ENCODE measurements at places on chromosomes 12 and 14.

GRCh38 chr14:102437997-102438915, 71.3 kb downstream of the ANKRD9 start:
- peak; percentile 36 for DNase-seq

- DNase-seq: no peak
These were observed 132.1 kb downstream of the SAMD4A start for GRCh38 chr14:54698966-54699530.

DNA sequence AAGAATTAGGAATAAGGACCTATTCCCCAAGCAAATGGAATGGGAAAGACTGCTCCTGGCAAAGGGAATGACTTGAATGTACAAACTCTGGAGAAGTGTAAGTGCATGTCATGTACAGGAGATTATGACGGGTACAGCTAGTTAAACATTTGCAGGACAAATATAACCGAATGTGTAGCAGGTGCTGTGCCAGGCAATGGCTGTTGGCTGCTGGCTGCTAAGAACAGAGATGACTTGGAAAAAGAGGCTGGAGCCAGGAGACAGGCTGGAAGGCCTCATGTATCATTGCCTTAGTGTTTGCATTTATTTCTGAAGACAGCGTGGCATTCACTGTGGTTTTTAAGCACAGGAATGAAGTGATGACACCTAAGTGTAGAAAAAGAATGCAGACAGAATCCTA, 136.8 kb downstream of the TTC8 start:
- no peak for DNase-seq

DNA sequence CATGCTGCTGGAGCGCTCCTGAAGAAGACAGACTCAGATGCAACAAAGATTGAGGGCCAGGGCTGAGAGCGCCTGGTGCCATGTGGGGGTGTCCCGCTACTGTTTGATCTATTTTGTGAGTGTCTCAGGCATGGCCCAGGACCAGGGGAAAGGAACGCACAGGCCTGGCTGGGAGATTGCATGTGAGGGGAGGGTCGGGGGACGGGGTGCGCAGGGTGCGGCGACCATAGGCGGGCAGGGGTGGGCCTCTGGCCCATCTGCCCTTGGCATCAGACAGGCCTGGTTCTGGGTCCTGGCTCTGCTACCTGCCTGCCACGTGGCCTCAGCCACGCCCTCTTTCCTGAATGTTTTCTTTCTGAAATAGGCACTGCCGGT, 47.5 kb downstream of the BEGAIN start:
- DNase-seq: no peak

- DNase-seq: no peak
These were observed 50.0 kb upstream of the GPATCH2L start for GRCh38 chr14:76101391-76102379.

- no peak for DNase-seq
These were observed 475.1 kb downstream of the TRHDE start for GRCh38 chr12:72747111-72747849.

DNA sequence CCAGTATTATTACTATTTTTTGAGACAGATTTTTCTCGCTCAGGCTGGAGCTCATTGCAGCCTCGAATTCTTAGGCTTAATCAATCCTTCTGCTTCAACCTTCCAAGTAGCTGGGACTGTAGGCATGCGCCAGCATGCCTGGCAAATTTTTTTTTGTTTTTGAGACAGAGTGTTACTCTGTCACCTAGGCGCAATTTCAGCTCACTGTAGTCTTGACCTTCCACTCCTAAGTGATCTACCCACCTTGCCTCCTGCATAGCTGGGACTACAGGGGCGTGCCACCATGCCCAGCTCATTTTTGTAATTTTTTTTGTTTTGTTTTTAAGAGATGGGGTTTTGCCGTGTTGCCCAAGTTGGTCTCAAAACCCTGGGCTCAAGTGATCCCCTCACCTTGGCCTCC, 15.2 kb downstream of the ERC1 start:
- no peak for DNase-seq

GRCh38 chr12:17691369-17691768, 398.6 kb downstream of the RERGL start:
- DNase-seq: no peak

DNA sequence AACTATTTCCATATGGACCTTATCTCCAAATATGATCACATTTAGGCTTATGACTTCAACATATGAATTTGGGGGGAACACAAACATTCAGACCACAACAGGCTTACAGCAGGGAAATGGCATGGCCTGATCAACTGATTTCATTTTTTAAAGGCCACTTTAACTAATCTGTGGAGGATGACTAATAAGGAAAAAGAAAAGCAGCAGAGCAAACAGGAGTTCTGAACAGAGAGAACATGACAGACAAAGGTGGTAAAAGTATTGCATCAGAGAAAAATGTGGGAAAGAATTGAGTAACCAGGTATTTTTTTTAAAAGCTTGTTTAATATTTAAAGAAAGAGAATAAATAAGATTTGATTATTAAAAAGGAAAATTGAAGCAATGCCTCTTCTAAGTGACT, 366.1 kb upstream of the TMPO start:
- peak; percentile 18 for DNase-seq

DNA sequence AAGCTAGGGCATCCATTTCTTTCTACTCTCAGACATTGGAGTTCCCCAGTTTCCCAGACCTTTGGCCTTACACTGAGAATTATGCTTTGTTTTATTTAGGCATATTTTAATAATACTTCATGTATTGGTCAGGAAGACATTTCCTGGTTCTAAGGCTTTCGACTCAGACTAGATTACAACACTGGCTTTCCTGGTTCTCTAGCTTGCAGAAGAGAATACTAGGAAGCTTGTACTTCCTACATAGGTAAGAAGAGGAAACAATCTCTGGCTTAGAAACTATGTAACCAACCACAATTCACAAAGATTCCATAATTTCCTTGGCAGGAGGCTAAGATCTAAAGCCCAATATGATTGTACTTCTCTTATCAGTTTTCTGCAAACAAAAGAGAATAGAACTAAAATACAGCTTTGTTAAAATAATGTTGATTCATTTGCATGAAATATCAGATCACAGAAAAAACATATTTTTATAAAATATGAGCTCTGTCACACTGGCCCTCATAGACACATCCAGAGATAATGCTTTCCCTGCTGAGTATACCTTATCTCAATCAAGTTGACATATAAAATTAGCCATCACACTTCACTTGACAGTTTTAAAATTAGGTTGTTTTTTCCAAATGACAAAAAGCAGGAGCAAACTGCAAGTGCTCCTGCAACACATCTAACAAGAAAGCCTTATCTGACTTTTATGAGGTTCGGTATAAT, 30.5 kb downstream of the CLEC2D start:
- DNase-seq: no peak

DNA sequence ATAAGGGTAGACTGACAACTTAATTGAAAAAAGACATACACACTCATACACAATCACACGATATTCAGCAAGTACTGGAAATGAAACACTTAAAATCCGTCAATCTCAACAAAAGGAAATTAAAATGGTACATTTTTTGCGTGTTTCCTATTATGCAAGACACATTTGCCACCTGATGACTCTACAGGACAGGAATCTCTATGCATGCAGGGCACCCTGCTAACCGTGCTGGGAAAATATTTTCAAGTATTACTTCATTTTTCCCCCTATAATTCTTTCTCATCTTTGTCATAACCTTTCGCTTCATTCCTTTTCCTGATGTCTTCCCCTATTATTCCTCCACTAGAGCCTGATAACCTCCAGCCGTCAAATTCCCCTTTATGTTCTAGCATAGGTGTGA, 150.2 kb downstream of the TMEM132D start:
- no peak for DNase-seq

DNA sequence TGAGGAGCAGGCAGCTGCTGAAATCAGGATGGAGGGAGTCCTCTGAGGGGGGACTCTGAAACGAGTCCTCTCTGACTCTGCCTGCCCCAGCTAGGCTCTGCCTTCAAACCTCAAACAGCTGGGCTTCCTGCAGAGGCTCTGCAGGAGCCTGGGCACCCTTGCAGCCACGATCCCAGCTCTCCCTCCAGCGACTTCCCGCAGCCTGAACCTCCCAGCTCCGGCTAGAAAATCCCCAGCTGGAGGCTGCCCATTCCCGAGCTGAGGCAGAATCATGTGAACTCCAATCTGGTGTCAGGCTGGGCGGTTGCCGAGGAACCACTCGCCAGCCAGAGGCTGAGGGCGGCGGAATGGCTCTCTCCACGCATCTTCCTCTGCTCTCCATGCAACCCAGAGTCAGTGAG, at the start of gene GPR68:
Gene GPR68 (minus strand): TSS at position 204 of the 401 bp plus-strand sequence. CDS start 9,654 bp downstream, outside the sequence.
- no peak for DNase-seq

- DNase-seq: no peak
These were observed 8.5 kb downstream of the STXBP6 start for GRCh38 chr14:25041484-25041883.

- DNase-seq: no peak
These were observed 23.2 kb upstream of the LYZ start for GRCh38 chr12:69324797-69325466.

GRCh38 chr12:79932357-79932756, 2.5 kb downstream of the PPP1R12A start:
- no peak for DNase-seq

- DNase-seq: no peak
These were observed 223.3 kb downstream of the RGS6 start for GRCh38 chr14:72155379-72155993.

DNA sequence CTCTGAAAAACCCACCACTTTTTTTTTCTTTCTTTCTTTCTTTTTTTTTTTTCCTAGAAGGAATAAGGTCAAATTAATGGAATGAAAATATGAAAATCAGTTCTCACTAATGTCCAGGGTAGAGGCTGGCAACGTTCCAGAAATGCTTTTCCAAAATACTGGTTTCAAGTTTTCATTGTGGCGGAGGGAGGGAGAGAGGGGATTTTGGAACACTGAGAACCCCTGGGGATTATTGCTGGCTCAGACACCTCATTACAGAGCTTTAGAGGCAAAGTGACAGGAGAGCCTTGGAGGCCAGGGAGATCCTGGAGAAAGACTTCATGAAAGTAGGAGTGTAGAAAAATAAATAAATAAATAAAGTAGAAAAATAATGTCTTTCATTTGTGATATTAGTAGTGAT, 45.4 kb downstream of the ALX1 start:
- no peak for DNase-seq

DNA sequence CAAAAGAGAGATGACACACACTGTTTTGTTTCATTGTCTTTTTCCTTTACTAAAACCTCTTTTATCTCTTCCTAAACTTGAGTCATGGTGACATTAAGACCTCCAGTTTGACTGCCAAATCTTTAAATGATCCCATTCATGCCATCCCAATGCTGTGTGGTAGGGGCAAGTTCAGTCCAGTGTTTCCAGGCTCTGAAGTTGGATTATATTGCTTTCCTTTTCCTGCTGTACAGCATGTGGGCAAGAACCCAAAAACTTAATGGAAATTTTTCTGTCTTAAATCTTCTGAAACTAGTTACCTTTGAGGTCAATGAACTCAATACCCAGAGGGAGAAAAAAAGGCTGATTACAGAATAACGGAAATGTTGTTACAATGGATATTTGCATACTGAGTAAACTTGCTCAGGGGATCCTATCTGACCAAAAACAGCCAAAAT, 187.1 kb upstream of the FAR2 start:
- DNase-seq: no peak

DNA sequence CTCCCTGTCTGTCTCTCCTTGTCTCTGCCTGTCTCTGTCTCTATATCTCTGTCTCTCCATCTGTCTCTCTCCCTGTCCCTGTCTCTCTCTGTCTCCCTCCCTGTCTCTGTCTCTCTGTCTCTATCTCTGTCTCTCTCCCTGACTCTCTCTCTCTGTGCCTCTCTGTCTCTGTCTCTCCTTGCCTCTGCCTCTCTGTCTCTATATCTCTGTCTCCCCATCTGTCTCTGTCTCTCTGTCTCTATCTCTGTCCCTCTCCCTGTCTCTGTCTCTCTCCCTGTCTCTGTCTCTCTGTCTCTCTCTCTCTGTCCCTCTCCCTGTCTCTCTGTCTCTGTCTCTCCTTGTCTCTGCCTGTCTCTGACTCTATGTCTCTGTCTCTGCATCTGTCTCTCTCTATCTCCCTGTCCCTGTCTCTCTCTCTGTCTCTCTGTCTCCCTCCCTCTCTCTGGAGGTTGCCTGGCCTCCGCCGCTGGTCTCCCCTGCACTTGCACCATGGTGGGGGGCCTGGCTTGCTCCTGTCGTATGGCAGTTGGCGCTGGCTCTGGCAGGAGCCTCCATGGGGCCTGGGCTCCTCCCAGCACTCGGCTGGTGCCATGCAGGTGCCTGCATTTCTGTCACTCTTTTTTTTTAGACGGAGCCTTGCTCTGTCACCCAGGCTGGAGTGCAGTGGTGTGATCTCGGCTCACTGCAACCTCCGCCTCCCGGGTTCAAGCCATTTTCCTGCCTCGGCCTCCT, 28.3 kb downstream of the MMP17 start:
- no peak for DNase-seq

GRCh38 chr12:94183708-94184379, 35.5 kb downstream of the PLXNC1 start:
- DNase-seq: no peak

DNA sequence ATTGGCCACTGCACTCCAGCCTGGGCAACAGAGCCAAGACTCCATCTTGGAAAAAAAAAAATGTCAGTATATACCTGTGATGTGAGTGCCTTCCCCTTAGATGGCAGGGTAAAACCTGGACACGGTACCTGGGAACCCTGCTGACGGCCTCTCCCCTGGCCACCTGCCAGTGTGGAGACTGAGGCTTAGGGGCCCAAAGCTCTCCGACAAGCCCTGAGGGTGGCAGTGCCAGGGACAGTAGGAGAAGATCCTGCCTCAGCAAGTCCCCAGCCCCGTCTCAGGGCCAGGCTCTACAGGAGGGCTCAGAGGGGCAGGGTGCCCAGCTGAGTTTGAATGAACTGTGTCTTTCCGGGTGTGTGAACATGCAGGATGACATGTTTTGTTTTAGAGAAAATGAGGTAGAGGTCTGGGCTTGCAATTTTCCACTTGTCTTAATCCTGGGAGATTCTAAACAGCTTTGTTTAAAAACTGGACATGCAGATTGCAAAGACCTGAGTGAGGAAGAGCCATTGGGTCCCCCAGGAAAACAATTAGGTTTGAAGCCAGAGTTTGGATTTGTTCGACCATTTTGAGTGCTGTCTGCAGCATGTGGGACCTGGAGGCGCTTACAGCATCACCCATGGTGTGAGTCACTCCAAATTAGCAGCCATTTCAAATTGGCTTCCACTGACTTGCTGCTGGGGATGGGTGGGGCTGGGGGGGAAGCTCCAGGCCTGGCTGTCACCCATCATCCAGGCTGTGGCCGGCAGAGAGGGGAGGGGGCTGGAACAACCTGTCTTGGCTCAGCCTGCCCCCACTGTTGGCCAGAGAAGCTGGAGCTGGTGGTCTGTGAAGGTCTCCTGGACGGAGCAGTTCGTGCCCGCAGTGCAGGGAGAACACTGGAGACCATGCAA, 10.8 kb downstream of the TSPAN9 start:
- DNase-seq: no peak

DNA sequence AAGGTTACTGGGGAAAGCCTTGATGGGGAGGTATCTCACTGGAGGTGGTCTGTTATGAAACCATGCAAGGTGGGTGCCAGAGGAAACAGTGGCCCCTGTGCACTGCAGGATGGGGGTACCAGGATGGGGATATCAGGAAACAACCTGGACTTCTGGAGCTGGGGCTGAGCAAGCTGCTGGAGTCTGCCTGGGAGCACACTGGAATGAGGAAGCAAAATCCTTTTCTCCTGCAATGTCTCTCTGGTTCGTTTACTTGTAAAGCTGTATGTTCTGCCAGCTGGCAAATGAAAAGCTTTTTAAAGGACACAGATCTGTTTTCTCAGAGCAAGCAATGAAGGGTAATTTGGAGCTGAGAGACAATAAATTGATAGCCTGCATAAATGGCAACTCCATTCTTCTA, 23.2 kb upstream of the SERPINA1 start:
- no peak for DNase-seq

GRCh38 chr14:62084020-62084419, 321.8 kb downstream of the SNAPC1 start:
- no peak for DNase-seq

- no peak for DNase-seq
These were observed 2.1 kb downstream of the CFAP73 start for GRCh38 chr12:113151655-113152054.
